ENCODE measurements at places on chromosomes 3 and 15.

DNA sequence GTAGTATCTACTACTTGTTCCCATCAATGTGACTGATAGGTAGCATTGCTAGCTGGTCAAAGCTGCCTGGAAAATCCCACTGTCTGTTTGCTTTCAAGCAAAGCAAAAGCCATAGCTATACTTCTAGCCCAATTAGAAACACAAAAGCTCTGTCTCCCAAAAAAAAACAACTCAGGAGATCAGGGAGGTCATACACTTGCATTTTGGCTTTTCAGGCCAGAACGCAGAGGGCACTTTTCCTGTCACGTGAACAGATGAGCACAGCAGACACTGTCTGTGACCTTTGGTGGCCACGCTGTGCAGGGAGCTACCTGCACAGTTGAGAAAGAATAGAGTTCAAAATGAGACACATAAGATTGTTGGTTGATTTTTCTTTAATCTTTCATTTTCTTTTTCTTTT, 441.7 kb upstream of the PDZRN3 start:
- DNase-seq: no peak

GRCh38 chr15:68209735-68210408, 4.7 kb upstream of the CALML4 start:
- no peak for DNase-seq

DNA sequence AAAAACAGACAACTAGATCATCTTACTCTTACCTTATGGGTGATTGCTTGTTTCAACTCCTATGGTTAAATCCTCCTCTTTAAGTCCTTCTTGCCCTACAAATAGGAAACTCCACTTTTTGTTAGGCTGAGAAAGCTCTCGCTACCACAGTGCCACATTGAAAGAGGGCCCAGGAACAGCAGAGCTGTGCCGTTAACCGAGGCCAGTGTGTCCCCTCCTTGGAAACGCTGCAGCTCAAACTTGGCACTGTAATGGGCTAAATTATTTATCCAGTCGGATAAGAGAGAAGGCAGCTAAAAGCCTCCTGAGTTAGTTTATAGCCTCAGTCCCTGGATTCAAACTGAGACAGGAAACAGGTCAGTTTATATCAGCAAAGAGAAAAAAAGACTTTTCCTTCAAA, 46.1 kb downstream of the KBTBD12 start:
- DNase-seq: no peak

- no peak for DNase-seq
Measured at GRCh38 chr15:74304431-74304830, 63.0 kb downstream of the CYP11A1 start.

DNA sequence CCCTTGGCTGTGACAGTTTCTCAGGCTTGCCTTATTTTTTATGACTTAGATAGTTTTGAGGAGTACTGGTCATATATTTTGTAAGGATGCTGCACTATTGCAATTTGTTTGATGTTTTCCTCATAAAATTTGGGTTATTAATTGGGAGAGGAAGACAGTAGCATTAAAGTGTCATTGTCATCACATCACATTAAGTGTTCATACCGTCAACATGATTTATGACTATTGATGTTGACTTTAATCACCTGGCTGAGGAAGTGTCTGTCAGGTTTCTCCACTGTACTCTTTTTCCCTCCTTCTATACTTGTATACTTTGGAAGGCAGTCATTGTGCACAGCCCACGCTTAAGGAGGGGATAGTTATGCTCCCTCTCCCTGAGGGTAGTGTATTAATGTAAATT, 26.9 kb downstream of the TRIM69 start:
- no peak for DNase-seq

GRCh38 chr3:146544929-146545528, 622 bp upstream of the PLSCR1 start:
- DNase-seq: no peak

- no peak for DNase-seq
Measured at GRCh38 chr3:155989536-155989935, 119.1 kb downstream of the GMPS start.

DNA sequence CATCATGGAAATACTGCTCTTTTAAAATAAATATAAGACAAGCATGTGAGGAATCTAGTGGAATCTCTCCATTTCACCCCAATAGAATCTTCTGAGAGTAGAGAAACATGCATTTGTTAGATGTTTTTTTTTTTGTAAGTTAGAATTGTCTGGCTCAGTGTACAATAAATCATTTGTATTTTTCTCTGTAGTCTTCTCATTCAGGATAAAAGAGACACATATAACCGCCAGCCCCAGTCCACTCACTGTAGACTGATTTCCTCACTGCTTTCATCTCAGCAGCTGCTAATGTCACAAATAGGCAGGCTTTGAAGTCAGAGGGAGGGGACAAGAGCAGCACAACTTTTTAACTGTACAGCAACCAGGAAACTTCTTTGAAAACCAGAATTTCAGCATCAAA, 140.2 kb upstream of the RBMS3 start:
- DNase-seq: no peak

- DNase-seq: no peak
Measured at GRCh38 chr3:52171514-52172261, 17.5 kb upstream of the POC1A start.

GRCh38 chr3:144585953-144586352, 614.3 kb downstream of the DIPK2A start:
- DNase-seq: no peak
